Hematopoietic multipotent progenitor cell treated with erythropoietin and hydrocortisone succinate and interleukin-3 and kit ligand, for 6 days (in vitro differentiated cells): ENCODE measurements at places on chromosomes 2 and 18.

DNA sequence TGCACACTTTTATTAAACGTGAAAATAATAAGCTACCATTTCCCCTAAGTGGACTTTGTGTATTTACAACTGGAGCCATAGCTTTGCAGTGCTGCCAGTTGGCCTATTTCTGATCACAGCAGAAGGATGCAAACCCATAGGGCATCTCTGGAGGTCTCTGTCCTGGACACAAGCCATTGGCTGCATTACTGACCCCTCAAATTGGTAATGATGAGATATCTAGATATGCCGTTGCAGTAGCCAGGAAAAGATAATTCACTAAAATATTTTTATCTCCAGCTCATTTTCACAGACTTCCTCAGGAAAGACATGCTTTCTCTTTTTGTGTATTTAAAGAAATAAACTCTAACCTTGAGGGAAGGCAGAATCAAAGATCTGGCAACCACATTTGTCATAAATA, 182.5 kb downstream of the TDRD15 start:
- DNase-seq = no peak

GRCh38 chr2:224260372-224261020, 141.4 kb downstream of the FAM124B start:
- DNase-seq = no peak

- DNase-seq = no peak
Observed at GRCh38 chr2:101803945-101804696, 106.6 kb downstream of the MAP4K4 start.

DNA sequence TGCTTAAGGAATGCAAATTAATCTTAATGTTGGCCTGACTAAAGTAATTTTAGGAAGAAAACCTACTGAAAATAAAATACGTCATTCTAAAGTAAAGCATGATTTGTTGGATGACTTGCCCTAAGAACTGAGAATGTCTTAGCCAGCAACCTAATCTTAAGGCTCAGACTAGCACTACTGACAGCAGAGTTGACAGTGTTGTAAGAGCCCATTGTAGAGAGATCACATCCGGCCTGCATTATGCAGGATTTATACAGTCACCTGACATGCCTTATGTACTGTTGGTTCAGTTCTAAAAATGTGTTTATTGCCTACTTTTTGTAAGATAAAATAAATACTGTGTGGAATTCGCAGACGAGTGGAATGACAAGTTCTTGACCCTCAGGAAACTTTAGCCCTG, 82.3 kb downstream of the TMEM185B start:
- no peak for DNase-seq
